ENCODE measurements at places on chromosomes 1 and 21.
A peak's percentile ranks its signal among the peaks of the same experiment; 100 is the strongest.

DNA sequence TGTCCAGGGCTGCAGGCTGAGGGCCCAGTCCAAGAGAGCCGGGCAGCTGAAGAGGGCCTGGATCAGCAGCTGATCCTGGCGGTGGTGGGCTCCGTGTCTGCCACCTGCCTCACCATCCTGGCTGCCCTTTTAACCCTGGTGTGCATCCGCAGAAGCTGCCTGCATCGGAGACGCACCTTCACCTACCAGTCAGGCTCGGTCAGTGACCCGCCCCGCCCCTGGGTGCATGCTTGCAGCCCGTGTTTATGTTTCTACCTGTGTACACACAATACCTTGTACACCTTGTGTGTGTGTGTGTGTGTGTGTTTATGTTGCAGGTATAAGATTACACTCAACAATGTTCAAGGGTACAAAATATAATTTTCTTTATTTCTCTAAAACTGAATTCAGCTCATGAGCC, 13.0 kb downstream of the TIE1 start:
- DNase-seq = no peak

- no peak for DNase-seq
These were observed 22.7 kb downstream of the CCN1 start for GRCh38 chr1:85603086-85603880.

GRCh38 chr1:207810173-207810572, 58.3 kb downstream of the CD46 start:
- peak; percentile 70 for DNase-seq

DNA sequence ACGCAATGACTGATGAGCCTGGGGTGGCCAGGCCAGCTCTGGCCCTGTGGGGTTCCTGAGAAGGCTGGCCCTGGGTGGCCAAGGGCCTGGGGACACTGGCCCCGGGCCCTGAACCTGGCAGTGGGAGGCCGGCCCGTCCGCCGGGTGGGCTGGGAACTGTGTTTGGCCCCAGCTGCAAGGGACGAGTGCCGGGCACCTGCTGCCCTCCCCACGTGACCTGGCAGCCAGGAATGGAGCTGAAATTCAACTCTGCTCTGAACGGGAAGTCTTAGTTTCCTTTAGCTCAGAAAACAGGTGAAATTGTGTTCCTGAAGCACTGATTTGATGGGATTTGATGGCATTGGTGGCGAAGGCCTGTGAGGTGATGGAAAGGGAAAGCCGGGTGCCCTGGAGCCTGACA, 8.2 kb upstream of the TTLL10 start:
- no peak for DNase-seq

DNA sequence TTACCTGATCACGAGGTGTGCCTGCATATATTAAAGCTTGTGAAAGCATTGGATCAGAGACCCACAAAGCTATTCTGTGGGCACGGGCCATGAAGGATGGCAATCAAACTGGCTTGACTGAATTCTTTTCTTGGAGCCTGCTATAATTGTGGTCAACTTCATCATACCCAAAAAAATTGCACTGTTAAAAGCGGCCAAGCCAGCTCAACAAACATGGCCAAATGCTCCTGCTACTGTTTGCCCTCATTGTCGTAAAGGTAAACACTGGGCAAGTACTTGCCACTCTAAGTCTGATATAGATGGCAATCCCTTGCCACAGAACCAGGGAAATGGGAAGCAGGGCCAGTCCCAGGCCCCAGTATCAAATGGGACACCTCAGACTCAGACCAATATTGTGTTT, 6.6 kb upstream of the GSTM5 start:
- no peak for DNase-seq

DNA sequence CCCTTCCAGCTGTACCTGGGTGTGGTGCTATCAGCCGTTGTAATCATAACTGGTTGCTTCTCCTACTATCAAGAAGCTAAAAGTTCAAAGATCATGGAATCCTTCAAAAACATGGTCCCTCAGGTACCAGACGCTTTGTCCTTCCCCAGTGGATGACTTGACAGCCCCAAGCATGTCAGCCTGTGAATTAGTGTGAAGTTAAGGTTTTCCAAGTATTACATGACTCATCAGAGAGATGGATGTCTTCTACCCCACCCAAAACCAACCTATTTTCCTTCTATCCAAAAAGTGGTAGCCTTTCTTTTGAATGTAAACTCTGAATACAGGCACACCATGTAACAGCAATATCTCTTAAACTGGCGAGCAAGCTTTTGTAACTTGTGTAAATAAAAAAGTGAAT, 15.1 kb downstream of the ATP1A1 start:
- no peak for DNase-seq

DNA sequence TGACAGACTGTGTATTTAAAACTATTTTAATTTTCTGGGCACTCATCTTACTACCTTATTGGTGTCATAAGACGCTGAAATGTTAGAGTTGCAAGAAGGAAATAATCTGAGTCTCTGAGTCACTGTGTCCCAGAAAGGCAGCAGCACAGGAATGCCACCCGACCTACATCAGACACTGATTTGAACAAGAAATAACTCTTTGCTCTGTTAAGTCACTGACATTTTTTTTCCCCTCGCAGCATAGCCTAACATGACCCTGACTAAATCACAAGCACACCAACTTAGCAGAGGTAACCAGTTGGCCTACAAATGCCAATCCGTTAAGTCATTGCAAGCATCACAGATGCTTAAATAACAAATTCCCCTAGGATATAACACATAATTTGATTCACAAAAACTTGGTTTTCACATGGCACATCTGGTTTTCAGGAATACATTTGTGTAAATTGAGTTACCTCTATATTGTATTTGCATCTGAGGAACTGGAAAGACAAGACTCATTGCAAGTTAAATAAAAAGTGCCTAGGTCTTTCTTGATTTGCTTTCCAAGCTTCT, 349.1 kb downstream of the SEC16B start:
- DNase-seq = peak; percentile 3

DNA sequence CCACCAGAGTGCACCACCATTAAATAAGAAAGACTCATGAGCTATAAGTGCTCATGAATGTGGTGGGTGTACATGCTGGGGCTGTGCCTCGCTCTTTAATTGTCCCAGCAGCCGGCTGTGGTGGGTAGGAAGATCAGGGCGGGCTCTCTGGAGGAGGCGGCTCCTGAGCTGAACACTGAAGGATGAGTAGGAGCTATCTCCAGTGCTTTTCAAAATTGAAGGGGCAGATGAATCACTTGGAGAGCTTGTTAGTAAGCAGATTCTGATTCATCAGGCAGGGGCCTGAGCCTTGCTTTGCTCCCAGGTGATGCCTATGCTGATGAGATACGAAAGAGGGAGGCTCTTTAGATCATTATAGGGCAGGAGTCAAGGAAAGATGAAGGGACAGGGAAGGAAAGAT, 54.1 kb downstream of the ETS2 start:
- no peak for DNase-seq

- no peak for DNase-seq
These were observed 8.1 kb upstream of the MYOG start for GRCh38 chr1:203093754-203094410.

DNA sequence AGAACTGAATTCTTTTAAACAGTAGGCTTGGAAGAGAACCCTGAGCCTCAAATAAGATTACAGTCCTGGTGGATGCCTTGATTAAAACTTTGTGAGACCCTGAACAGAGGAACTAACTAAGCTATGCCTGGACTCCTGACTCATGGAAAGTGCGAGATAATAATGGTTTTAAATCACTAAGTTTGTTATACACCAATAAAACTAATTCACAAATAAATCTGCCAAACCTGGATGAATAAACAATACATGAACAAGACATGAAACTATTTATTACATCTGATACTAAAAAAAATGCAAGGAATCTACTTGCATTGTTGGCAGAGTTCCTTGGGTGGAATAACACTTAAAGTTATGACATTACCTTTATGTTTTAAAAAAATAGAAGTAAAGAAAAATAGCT, 118.4 kb downstream of the PIGK start:
- DNase-seq = peak; percentile 24

DNA sequence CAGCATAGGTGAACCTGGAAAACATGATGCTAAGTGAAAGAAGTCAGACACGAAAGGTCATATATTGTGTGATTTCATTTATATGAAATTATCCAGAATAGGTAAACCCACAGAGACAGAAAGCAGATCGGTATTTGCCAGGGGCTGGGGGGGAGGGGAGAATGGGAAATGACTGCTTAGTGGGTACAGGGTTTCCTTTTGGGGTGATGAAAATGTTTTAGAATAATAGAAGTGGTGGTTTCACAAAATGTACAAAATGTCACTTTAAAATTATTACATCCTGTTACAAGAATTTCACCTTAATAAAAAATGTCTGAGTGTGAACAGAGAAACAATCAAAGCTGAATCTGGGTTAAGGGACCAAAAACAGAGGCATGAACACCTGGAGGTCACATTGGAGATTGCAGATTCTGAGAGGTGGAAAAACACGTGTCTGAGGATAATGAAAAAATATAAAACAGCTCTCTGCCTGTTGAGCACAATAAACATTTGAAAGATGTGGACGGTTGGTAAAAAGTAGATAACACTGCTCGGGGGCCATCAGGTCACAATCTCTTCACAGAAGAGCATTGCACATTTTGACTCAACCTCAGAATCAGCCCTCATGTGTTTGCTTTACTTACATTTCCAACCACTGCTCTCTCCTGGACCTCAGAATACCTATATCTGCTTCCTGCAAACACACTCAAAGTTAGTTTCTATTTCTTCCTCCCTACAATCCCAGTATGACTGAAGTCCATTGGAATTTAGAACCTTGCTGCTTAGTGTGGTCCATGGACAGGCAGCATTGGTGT, 3.2 kb downstream of the SLAMF6 start:
- peak; percentile 16 for DNase-seq
